ENCODE measurements at places on chromosomes 6 and 20.
A peak's percentile ranks its signal among the peaks of the same experiment; 100 is the strongest.

DNA sequence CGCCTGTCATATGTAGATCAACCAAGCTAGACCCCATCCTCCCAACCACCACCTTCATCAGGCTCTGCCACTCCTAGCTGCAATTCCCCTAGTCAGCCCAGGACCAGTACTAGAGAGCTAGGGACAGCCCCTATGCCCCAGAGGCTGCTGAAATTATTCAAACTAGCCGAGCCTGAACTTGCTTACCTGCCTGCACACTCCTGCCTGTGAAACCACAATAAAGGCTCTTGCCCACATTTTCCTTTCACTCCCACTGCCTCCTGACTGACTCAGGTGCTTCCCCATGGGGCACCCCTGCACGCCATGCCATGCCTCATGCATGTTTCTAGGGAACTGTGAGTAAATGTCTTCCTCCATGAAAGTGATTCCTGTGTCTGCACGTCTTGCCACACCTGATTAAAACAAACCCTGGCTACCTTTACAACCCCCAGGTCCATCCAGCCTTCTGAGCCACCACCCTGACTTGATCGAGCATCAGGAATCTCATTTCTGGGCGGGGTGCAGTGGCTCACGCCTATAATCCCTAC lies 66.5 kb upstream of the IER3 start:
- DNase-seq: no peak

- peak; percentile 77 for DNase-seq
These were observed 42.0 kb downstream of the CDS2 start for GRCh38 chr20:5168651-5169396.

DNA sequence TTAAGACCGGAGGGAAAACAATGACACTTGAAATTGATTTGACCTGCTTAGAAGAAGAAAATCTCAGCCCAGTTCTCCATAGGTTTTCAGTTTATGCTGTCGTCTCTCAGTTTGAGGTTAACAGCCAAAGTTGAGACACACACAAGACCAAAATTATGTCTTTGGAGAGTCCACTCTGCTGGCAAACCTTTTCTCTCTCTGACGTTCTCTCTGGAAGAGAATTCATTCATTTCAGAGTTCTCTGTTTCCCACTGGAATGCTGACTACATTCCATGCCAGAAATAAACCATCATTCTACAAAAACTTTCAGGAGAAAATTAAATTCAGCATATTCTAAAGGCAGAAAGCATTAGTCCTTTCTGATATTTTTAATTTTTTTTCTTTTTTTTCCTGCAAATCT lies 155.2 kb downstream of the TFAP2A start:
- peak; percentile 10 for DNase-seq

DNA sequence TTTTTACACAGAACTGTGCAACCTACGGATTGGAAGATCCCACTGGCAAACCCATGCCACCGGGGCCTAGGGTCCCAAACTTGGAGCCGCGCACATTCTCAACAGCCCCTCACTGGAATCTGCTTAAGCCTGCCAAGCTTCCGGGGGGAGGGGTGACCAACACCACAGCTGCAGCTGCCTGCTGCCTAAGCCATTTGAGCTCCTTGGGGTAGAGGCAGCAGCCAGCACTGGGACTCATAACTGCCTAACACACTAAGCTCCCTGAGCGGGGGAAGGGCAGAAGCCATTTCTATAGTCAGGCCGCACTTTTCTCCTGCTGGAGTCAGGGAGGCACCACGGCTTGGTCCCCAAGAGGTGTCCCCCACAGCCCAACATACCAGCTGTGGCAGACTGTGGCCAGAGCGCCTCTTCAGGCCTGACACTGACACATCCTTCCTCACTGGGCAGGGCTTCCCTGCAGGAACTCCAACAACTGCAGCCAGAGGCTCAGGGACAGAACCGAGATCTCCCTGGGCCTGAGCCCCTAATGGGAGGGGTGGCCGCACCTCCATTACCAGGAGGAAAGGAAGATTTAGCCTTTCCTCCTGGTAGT lies 270.3 kb upstream of the ECI2 start:
- DNase-seq: no peak

GRCh38 chr6:45521226-45521625 lies 143.5 kb upstream of the SUPT3H start:
- no peak for DNase-seq

DNA sequence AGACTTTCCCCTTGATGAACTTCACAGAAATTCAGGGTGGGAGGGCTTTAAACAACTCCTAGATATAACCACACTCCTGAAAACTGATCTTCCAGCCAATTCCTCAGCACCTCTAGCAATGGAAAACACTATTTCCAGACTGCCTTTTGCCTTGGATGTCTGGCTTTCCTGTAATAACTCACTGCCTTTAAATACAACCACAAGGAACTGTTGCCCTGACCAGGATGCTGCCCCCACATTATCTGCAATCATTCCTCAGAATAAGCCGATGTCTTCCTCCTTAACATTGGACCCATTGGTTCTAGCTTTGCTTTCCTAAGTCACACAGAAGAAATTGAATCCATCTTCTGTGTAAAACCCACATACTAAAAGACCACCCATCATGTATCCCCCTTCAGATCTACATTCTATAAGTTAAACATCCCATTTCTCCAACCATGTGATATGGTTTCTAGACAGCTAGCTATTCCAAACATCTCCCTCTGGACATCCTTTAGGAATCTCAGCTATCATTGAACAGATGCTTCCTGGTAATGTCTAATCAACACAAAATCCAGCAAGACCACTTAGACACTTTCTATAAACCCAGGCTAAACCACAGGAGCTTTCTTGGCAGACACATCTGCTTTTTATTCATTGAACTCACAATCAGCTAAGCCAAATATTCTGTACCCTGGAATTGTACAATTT lies 95.9 kb upstream of the KCNQ5 start:
- DNase-seq: no peak

DNA sequence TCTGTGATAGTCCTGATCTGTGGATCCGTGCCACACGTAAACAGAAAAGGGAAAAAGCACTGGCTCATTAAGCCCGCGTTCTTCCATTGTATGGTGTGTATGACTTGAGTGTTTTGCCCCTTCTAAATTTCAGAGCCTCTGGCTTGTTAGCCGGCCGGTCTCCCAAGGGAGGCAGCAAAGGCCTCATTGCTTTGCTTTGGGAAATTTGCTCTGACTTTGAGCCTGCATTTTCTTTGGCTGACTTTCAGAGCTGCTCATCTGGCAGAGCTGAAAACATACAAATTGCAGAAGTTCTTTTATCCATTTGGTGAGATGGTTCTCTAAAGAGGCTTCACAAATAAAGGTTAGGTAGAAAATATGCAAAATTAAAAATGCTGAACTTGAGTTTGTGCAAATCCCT lies 123.0 kb downstream of the UTRN start:
- DNase-seq: peak; percentile 38

DNA sequence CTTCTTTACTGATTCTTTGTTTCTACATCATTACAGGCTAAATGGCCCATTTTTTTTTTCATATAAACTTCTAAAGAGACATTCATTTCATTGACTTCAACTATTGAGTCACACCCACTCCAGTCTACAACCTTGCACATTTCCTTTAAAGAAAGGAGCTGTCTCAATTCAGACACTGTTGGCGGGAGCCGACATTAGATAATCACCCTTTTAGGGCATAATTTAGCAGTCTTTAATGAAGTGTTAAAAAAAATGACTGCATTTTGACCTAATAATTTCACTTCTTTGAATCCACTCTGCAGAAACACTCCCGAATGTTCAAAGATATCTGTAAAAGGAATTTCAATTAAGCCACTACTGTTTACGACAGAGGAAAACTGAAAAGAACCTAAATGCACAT lies 1.5 kb downstream of the EPM2A start:
- peak; percentile 5 for DNase-seq

DNA sequence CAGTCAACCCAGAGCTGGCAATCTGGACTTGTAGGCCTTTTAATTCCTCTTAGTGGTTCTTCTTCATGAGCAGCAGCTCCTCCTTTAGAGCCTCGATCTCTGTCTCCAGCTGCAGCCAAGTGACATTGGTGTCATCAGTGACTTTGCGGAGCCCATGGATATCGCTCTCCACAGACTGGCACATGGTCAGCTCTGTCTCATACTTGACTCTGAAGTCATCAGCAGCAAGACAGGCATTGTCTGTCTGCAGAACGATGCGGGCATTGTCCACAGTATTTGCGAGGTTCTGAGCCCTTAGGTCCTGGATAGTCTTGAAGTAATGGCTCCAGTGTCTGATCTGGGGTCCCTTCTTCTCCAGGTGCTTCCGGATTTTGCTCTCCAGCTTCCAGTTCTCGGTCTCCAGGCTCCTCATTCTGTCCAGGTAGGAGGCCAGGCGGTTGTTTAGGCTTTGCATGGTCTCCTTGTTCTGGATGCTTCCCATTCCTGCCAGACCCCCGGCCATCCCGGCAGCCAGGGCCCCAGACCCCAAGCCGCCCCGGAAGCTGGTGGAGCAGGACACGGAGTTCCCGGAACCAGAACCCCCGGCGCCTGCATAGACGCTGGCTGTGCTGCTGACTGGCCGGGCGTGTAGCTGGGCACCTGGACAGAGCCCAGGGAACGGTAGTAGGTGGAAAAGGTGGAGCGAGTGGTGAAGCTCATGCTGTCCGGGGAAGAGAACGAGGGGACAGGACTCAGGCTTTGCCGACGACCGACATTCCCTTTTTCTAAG lies 15.1 kb downstream of the RFPL4B start:
- DNase-seq: no peak

- no peak for DNase-seq
These were observed 261.3 kb downstream of the ESR1 start for GRCh38 chr6:152068622-152069261.

DNA sequence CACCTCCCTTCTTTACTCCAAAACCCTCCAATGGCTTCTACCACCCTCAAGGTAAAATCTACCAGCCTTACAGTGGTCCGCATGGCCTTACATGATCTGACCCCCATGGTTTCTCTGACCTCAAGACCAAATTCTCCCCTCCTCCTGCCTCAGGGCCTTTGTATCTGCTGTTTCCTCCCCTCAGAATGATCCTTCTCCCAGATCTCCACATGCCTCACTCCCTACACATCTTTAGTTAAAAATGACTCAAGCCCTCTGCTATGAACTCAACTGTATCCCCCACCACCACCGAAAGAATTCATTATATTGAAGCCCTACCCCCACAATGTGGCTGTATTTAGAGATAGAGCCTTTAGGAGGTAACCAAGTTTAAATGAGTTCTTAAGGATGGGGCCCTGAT lies 4.1 kb downstream of the SLC23A2 start:
- DNase-seq: no peak

DNA sequence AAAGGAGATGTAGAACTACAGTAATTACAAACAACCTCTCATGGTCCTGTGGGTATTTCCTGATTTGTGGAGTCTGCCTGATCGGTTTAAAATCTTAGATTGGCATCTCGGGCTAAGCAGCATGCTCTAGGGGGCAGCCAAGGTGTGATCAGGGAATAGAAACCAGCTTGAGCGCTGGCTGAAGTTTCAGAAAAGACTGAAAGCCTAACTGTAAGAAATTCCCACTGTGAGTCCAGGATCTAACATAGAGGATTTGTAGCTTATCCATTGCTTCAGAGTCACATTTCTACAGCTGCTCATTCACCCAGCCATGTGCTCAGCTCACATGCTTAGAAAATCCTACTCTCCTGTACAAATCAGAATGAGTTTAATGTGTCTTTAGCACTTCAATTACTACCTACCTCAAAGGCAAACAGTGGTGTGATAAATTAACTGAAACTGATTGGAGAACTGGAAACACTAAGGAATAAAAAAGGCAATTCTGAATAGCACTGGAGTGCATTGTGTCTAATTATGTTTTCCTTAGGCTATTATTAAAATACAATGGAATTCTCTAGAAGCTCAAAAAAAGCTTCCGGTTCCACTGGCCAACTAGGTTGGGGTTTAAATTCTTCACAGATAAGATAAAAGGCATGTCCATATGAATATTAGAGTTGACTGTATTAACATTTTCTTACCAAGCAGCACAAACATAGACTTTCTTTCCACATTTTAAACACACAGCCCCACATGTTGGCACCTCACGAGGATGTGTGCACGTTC lies 73.8 kb upstream of the MPC1 start:
- no peak for DNase-seq

GRCh38 chr20:1627200-1627550 lies 7.4 kb upstream of the SIRPB1 start:
- peak; percentile 1 for DNase-seq

- peak; percentile 64 for DNase-seq
These were observed 41.2 kb downstream of the BTBD3 start for GRCh38 chr20:11958855-11959254.

- no peak for DNase-seq
These were observed 77.5 kb downstream of the TXNDC5 start for GRCh38 chr6:7832904-7833750.

DNA sequence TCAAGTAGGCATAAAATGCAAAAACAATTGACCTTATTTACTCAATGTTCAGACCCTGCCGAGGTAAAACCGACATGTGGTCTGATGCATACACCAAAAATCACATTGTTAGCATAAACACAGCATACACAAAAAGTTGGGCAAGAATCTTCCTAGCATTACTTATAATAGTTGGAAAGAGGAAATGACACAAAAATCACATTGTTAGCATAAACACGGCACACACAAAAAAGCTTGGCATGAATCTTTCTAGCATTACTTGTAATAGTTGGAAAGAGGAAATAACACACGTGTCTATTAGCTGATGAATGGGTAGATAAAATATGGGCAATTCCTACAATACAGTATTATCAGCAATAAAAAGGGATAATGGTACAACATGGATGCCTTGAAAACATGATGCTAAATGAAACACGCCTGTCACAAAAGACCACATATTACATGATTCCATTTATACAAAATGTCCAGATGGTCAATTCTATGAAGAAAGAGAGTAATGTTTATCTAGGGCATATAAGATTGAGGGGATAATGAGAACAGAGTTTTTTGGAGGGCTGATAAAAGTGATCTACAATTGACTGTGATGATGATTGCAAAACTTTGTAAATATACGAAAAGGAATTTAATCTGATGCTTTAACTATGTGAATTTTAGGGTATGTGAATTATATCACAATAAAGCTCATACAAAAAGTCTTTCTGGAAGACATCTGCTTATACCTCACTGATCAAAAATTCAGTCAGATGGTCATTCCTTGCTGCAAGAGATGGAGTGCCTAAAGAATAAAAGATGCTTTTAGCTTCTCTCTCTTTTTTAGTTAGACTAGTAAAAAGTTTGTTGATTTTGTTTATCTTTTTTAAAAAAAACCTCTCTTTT lies 1019.5 kb upstream of the CITED2 start:
- no peak for DNase-seq

- DNase-seq: no peak
These were observed 41.0 kb upstream of the MPC1 start for GRCh38 chr6:166423781-166424180.

DNA sequence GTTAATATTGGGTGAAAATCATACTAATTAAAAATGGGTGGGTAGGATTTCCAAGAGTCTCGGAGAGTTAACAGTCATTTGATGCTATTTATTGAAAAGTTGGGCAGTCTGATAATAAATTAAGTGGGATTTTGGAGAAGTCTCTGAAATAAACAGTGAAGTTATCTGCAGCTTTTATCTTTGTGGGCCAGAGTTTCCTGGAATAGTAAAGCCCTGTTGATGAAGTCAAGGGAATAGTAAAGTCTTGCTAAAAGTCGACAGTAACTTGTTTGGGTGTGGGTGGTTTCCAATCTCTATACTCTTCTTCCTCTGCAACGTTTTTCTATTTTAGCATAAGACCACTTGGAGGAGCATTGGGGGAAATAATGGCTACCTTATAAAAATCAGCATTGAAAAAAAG lies 493.6 kb downstream of the EPM2A start:
- DNase-seq: no peak

Measured in GM03348 (cell line).